ENCODE measurements at places on chromosomes 5 and 9.

DNA sequence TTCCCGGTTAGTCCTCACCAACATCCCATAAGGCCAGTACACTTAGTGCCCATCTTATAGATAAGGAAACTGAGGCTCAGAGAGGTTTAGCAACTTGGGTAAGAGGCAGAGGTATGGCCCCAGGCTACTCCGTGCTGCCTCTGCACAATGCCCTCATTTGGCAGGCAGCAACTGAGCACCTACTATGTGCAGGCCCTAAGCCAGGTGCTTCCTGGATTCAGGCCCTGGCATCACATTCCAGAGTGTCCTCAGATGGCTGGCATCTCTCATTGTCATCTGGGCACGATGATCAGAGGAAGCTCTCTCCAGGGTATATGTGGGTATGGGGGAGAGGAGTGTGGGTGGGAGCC lies 53.8 kb upstream of the PSD2 start:
- DNase-seq = no peak

- DNase-seq = no peak
Measured at GRCh38 chr9:99459919-99460318, 237.8 kb downstream of the SEC61B start.

- no peak for DNase-seq
Measured at GRCh38 chr5:125424402-125425141, 678.1 kb upstream of the ZNF608 start.

DNA sequence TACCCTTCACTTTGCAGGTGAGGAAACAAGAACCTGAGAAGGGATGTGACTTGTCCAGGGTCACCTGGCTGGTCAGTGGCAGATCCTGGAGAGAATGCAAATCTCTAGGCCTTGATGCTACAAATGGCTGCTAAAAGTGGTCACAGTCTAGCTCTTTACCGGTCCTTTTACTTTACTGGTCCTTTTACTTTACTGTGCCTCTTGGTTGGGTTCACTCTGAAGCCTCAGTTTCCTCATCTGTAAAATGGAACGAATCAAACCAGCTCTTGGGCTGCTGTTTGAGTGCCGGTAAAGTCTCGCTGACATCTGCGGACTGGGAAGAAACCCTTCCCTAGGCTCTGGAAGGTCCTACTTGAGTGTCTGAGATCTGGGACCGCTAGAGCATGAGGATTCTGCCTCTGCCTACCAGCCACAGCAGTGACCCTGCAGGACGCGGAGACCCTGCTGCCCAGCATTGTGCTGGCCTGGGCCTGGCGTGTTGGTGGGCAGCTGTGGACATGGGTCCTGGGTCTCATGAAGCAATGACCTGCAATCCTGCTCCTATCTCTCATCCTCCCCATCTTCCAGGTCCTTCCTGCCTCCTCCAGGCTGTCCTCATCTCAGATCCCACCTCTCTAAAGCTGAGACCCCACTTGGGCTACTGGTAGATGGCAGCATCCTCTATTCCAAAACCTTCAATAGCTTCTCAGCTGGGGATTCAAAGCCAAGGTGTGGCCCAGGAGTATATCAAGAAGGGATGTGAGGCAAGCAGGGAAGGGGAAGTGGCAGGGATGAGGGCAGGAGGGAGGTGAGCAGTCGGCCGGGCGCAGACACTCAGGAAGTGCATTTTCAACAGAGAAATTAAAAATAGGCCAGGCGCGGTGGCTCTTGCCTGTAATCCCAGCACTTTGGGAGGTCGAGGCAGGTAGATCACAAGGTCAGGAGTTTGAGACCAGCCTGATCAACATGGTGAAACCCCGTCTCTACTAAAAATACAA lies 13.3 kb downstream of the CORO2A start:
- DNase-seq = no peak

DNA sequence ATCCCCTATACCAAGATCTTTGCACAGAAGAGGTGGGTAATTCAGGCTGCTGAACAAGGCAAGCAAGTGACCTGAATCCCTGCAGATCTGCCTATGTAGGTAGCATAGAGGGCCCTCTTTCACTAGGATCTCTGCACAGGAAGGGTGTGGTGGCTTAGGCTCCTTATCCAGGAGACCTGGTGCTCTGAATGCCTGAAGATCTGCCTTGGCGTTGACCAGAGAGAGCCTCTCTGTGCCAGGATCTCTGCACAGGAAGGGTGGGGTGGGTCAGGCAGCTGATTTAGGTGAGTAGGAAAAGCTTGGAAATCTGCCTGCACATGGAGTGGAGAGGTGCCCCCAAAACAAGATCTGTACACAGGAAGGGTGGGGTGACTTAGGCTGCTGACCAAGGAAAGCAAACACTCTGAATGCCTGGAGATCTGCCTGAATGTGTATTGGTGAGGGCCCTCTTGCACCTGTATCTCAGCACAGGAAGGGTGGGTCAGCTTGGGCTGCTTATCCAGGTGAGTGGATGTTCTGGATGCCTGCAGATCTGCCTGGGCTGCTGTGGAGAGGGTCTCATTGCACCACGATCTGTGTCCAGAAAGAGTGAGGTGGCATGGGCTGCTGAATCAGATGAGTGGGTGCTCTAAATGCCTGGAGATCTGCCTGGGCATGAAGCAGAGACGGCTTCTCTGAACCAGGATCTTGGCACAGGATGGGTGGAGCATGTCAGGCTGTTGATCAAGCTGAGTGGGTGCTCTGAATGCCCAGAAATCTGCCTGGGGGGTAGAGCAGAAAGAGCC lies 365.9 kb downstream of the DMAC1 start:
- no peak for DNase-seq

GRCh38 chr5:154138701-154139100 lies 51.8 kb upstream of the GALNT10 start:
- no peak for DNase-seq

All from activated T-cell treated with anti-CD3 and anti-CD28 coated beads for 1 hour (primary cell).